ENCODE measurements at places on chromosomes 13 and 19. TPM values are rescaled to one million over a fixed set of nuclear protein-coding genes. Genes with fewer than 3 reads are reported as not detected.
A peak's percentile ranks its signal among the peaks of the same experiment; 100 is the strongest.

- DNase-seq, result peak; percentile 59
These were observed 23.2 kb upstream of the EEF1AKMT1 start for GRCh38 chr13:20796791-20797508.

GRCh38 chr13:83352391-83352790 lies 529.9 kb downstream of the SLITRK1 start:
- no peak for DNase-seq

- no peak for DNase-seq
These were observed 1887.4 kb downstream of the PCDH9 start for GRCh38 chr13:65342541-65343337.

DNA sequence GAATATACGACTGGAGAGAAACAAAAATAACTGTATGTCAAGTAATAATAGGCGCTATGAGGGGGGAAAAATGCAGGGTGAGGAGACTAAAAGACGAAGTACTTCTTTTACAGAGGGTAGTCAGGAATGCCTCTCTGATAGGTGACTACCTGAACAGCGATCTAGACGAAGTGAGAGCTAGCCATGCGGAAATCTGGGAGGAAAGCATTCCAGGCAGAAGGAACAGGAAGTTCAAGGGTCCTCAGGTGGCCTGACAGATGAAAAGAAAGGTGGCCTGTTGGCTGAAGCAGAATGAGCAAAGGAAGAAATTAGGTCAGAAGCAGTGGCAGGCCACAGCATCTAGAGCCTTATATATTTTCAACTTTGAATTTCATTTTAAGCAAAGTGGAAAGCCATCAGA lies 13.3 kb downstream of the ZDHHC20 start:
- no peak for DNase-seq

- DNase-seq, result peak; percentile 98
These were observed at the start of gene MRPL4 for GRCh38 chr19:10251792-10252694. Gene MRPL4, plus strand, starts transcription at chr19:10252214. Its CDS starts 40 bp downstream, at chr19:10252254.

DNA sequence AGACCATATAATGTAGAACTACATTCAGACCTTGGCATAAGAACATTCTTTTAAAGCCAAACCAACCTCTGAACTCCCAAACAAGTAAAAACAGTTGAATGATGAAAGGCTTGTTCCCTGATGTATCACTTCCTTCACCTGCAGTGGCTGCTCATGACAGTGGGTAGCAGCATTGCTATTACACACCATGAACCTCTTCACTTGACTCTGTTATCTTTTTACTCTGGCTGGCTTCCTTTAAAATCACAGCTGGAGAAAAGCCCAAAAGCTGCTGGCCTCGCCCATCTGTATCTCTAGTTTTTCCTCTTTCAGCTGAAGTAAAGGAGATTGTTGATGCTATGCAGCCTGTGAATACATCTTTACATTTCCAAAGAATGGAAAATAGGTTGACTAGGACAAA lies 22.6 kb downstream of the THSD1 start:
- DNase-seq, result no peak

DNA sequence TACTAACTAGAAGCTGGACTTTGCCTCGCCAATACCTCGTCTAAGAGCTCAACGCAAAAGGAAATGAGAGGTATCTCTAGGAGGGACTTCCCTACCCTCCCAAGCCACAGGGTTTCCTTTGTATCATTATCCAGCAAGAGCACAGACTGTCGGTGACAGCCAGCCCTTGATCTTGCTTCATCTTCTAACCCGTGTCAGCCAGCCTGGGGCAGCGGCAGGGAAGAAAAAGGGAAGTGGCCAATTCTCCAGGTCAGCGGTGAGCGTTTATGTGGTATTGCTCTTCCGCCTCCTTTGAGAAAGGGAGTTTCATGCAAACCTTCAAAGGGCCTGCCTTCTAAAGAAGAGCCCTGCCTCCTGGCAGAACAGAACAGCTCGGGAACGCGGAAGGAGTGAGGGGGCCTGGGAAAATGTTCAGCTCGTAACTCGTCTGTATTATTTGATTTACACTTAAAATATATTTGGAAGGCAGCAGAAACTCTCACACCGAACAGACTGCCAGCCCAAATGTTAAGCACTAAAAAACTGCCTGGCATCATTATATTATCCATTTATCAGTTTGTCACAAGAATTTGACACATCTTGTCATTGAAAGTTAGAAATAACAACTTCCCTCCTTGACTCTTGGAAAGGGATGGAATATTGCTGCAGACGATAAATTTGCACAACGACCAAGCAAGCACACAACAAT lies 41.8 kb downstream of the EFNB2 start:
- no peak for DNase-seq

The ACP5 gene
- 3.3 TPM for polyA plus RNA-seq

The MRPS12 gene
- 20.7 TPM for polyA plus RNA-seq

The CFAP97D2 gene
- not detected for polyA plus RNA-seq

The RNF17 gene
- polyA plus RNA-seq, result 0.16 TPM

The ZNF333 gene
- polyA plus RNA-seq, result 27.9 TPM

The GARIN5A gene
- 4.2 TPM for polyA plus RNA-seq

The SPACA7 gene
- not detected for polyA plus RNA-seq

All from muscle of back (tissue), 13 donors.